Activated gamma-delta T cell (primary cell): ENCODE measurements at places on chromosomes 11 and 22.
A peak's percentile ranks its signal among the peaks of the same experiment; 100 is the strongest.

GRCh38 chr11:26144291-26144690, 187.6 kb upstream of the ANO3 start:
- no peak for DNase-seq

- no peak for DNase-seq
Measured at GRCh38 chr11:63564056-63564774, 1.0 kb upstream of the PLAAT2 start.

GRCh38 chr22:25368271-25368670, 148.8 kb downstream of the CRYBB2 start:
- no peak for DNase-seq

DNA sequence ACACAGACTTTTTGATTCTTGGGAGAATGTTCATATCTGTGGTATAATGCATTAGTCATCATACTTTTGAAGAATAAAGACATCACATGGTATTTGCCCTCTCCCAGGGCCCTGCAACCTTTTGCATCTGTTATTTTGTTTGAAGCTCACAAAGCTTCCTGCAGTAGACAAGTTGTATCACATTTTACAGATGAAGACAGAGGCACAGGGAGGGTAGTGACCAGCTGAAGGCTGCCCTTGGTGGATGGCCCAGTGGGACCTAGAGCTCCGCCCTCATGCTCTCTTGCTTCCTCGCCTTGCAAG, 66.4 kb downstream of the UBASH3B start:
- DNase-seq = no peak

GRCh38 chr11:112620621-112621394, 340.4 kb upstream of the NCAM1 start:
- no peak for DNase-seq

DNA sequence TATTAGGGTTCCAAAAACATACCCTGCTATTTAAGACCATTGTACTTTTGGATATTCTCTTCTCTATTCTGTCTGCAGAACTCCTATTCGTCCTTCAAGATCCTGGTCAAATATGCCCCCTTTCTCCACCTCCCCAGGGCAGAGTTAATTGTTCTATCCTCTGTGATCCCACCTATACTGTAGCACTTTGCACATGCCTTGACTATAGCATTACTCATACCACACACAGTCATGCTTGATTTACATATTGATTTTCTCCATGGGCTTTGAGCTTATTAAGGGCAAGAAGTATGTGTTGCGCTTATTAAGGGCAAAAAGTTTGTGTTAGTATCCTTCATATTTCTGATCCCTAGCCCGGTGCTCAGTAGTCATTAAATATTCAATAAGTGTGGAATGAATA, 263.7 kb upstream of the CADM1 start:
- no peak for DNase-seq

GRCh38 chr11:78187366-78188285, 800 bp downstream of the KCTD21 start:
- peak; percentile 44 for DNase-seq

DNA sequence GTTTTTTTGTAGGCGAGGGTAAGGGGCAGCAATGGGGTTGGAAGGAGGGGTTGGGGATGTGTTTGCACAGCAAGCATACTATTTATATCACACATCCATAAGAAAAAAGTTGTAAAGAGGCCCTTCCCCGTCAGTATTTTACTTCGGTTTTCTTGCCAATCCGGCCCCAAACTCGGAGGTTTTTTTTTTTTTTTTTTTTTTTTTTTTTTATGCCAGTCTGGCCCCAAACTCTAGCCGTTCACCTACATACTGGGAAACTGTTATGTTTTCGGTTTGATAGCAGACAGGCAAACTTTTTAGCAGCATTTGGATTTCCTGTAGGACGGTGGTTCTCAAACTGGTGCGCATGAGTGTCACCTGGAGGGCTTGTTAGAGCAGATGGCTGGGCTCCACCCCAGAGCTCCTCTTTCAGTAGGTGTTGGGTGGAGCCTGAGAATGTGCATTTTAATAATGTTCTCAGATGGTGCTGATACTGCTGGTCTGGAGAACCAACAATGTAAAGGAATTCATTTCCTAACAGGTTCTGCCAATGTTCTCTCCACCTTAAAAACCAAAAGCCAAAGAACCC, 76.5 kb upstream of the ZBED5 start:
- no peak for DNase-seq

DNA sequence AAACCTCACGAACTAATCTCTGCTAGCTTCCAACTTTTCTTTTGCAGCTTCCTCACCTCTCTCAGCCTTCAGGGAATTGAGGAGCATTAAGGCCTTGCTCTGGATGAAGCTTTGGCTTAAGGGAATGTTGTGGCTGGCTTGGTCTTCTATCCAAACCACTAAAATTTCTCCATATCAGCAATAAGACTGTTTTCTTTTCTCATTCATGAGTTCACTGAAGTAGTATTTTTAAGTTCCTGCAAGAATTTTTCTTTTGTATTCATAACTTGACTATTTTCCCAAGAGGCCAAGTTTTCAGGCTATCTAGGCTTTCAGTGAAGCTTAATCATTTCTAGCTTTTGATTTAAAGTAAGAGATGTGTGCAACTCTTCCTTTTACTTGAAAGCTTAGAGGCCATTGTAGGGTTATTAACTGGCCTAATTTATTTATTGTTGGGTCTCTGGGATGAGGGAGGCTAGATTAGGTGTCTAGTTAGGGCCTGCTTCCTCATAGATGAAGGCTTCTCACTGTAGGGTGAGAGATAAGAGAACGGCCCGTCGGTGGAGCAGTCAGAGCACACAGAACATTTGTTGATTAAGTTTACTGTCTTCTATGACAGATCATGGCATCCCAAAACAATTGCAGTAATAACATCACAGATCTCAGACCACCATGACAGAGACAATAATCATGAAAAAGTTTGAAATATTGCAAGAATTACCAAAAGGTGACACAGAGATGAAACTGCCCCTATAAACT, 33.2 kb downstream of the CSF2RB start:
- no peak for DNase-seq

DNA sequence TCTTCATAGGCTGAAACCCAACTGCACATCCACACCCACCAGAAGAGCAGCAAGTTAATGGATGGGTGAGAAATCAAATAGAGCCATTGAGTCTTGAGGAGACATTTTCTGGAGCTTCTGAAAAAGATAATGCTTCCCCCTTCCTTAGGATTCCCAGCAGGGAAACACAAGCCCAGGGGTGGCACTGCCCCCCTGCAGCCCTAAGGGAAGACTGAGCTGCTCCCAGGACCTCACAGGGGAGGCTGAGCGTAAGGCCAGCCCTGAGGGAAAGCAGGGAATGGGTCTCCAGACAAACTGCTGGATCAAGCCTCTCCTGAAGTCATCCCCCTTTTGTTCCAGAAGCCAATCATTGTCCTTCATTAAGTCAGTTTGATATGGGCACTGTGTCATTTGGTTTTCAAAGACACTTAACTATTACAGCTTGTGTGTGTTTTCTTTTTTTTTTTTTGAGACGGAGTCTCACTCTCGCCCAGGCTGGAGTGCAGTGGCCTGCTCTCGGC, 15.1 kb downstream of the LTO1 start:
- DNase-seq = no peak

- DNase-seq = no peak
Measured at GRCh38 chr11:18853086-18853720, 61.6 kb upstream of the PTPN5 start.

DNA sequence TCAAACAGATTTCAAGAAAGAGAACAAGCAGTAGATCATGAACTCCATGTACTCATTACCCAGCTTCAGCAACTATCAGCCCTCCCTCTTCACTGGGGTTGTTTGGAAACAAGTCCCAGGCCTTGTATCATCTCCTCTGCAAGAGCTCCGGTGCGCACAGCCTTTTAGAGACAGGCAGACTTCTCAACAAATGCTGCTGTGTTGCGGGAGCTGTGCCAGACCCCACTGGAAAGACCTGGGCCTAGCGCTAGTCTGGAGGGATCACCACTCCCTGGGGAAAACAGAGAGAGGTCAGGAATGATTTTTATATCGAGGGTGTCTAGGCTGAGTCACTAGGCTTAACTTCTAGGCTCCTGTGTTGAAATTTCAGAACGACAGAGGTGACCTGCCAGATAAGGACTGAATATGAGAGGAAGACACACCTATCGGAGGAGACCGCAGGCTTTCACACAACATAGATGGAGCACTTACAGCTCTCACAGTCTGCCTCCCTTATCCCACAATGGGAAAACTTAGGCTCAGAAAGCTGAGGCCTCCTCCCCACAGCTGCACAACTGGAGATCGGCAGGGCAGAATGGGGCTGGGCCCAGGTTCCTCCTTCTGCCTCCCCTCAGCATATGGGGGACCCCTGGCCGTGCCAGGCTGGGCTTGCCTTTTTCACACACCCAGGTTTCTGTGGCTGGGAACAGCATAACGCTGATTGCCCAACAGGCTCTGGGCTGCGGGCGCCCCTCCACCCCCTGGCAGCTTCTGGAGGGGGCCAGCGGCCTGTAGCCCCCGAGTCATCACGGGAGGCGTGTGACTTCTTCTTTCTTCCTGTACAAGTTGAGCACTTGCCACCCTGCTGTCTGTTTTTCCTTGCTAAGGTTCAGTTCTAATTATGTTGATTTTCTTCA, 86.0 kb downstream of the PKNOX2 start:
- DNase-seq = no peak

DNA sequence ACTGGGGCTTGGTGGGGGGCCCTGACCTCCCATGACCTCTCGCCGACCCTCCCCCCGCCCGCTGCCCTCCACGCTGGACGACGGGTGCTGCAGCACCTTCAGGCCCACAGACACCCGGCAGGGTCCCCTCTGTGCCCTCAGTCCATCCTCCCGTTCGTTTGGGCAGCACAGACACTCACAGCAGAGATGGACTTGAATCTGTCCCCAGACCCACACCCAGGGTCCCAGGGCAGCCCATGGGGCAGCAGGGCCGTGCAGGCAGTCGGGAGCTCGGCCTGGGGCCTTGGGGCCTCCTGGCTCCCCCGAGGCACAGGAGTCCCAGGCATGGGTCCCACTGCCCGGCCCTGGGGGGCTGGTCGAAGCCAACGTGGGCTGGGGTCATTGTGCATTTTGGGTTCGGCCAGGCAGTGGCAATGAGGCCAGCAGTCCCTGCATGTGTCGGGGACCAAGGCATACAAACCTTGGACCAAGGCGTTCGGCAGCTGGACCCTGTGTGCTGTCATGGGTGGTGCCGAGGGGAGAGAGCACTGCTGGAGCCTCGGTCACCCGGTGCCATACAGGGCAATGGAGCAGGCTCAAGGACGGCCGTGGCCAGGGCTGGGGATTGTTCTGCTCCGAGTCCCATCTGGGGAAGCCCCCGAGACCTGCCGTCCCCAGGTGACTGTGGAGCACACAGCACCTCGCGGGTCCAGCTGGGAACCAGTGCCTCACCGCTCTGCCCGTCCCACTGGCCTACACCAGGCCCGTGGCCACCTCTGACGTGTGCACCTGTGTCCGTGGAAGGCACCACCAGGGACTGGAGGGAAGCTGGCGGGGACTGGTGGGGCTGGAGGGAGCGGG, 19.3 kb upstream of the BRSK2 start:
- no peak for DNase-seq

DNA sequence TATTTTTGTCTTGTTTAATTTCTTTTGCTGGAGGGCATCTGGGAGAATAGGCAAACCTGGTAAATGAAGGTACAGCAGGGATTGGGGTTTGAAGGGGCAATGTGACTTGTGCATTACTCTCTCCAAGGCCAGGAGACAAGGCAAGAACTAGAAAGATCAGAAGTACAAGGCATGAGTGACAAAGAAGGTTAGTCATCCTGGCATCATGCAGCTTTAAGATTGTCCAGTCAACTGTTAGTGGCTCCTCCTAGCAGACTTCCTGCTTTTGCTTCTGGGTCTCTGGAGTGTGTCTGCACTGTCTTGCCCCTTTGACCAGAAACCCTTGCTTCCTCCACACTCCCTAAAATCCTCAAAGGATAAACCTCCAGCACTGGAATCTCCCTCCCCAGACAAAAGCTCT, 27.2 kb upstream of the GLYATL1 start:
- DNase-seq = no peak

DNA sequence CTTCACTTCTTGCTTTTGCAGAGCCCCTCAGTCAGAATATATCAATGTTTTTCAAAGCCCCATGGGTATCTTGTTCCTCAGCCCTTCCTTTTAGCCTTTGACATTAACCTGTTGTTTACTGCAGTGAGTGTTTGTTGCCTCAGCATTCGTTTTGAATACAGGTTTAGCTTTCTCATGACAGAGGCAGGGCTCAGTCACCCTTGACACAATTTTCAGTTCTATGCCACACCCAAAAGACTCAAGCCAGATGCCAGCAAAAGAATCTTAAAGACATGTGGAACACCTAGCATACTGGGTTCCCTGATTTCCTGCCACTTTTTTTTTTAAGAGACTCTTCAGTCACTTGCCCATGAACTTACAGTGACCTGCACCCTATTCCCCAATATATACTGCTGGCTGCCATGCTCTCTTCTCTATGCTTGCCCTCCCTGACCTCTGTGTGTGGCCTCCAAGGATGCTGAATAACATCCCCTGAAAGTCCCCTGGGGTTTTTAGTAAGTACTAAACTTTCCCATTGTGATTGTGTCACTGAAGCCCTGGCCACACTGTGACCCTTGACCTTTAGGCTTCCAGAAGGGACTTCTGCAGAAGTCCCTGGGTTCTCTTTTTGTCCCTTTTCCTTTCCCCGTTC, 1225.5 kb downstream of the TBC1D22A start:
- no peak for DNase-seq

GRCh38 chr11:118804094-118804493, 13.1 kb upstream of the DDX6 start:
- no peak for DNase-seq

- DNase-seq = no peak
Measured at GRCh38 chr11:96373826-96374225, 15.9 kb downstream of the CCDC82 start.

DNA sequence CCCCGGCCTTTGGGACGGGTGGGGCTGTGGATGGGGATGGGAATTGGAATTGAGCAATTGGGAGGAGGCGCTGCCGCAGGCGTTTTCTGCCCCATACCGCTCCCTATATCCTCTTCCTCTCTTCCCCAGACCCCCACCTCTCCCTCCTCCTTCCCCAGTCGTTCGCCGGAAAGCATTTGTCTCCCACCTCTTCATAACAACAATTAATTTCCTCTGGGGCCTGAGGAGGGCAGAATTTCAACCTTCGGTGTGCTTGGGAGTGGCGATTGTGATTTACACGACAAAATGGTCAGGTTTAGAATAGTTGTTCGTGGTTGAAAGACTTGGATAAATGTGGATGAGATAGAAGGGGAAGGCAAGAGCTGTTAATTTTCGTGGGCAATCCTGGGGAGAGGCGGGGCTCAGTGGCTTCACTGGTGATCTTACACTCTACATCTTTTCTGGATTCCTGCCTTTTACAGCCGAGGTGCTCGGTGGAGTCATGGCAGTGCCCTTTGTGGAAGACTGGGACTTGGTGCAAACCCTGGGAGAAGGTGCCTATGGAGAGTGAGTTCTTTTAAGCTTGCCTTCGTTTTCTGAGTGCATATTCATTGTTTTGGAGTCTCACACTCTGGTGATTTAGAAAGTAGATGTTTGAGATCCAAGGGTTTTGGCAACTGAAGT, 1.5 kb downstream of the CHEK1 start:
- DNase-seq = no peak

GRCh38 chr11:21104641-21105040, 435.3 kb downstream of the NELL1 start:
- no peak for DNase-seq

DNA sequence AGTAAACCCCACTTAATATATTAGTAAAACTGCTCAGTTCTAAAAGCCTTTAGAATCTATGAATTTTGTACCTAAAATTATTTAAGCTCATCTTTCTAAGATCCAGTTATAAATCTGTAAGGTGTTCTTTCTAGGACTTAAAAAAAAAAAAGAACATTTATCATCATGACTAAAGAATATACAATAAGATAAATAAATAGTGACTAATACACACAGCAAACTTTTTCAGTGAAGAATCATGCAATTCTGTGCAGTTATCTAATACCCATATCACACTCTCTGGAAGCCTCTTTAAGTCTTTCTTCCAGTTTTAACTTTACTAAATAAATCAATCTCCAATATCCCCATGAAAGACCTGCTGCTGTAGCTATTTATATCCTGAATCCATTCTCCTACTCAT, 59.8 kb downstream of the CEP57 start:
- DNase-seq = no peak
